ENCODE measurements at places on chromosomes 4 and X. TPM values are rescaled to one million over a fixed set of nuclear protein-coding genes. Genes with fewer than 3 reads are reported as not detected.

GRCh38 chrX:31629195-31629594 is 557.4 kb upstream of the FTHL17 start:
- no peak for DNase-seq

GRCh38 chr4:42302348-42302747 is 94.9 kb upstream of the SHISA3 start:
- peak; percentile 51 for DNase-seq

- DNase-seq, result no peak
These were observed 33.9 kb downstream of the RNF150 start for GRCh38 chr4:141099326-141099725.

- DNase-seq, result no peak
These were observed 1.2 kb downstream of the AKAP17A start for GRCh38 chrX:1592470-1593142.

DNA sequence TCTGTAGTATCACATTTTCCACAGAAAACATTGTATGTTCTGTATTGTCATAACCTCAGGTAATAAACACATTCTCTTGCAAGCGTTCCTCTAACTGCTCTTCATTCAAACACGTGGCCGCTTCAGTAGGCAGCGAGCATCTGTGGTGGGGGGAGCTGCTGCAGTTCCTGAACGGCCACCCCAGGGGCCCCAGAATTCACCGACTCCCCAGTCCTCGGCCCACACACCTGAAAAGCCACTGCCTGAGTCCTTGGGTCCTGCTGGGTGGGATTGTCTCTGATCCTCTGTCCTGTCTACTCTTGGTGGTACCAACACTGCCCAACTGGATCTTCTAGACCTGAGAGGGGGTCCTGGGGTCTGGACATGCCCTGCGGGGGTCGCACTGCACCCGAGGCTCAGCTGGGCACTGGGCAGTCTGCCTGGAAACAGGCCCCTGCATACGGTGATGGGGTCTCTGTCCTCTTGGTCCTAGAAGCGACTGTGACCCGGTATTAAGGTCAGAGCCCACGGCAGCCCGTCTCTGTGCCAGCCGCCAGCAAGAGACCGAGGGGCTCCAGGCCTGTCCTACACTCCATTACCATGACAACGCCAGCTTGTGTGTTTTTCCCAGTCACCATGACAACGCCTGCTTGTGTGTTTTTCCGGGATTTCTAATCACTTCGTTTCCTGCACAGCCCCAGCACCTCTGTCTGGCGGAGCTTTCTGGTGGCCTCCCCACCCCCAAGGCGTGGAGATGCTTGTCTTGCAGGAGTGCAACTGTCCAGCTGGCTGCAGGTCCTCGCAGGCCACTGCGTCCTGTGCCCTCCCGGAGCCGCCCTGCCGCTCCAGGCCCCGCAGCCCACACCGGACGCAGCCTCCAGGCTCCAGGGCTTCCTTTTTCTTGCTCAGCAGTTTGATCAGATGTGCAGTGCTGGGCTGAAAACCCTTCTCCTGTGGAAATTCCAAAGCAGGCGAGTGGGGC is 16.0 kb downstream of the CTBP1 start:
- DNase-seq, result no peak

The SYNPO2 gene
- not detected for total RNA-seq

The SHROOM3 gene
- 20.2 TPM for total RNA-seq

Data from Caki2 (cell line).